Stimulated activated CD4-positive, alpha-beta T cell treated with anti-CD3 and anti-CD28 coated beads, Interleukin-15, amount 100 ng/mL, for 24 hours (primary cell): ENCODE measurements at places on chromosomes 16 and 17.

DNA sequence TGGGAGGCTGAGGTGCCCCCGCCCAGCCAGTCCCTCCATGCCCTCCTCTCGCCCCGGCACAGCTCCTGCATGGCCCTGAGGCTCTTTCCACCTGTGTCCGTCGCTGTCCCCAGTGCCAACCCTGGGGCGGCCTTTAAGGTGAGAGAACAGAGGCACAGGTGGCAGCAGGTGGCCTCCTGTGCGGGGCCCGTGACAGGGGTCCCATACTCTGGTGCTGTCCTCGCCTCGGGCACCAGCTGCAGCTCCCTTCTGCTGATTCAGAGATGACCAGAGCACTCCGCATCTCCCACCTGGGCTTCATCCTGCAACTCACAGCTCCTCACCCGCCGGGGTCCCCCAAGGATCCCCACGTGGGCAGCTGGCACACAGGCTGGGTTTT, 8.0 kb downstream of the PRSS27 start:
- DNase-seq = no peak

GRCh38 chr16:2857451-2858244, at the start of gene PRSS22:
TSS of gene PRSS22 (minus strand) at chr16:2858170. CDS start at chr16:2858104, 66 bp downstream.
- DNase-seq = no peak

DNA sequence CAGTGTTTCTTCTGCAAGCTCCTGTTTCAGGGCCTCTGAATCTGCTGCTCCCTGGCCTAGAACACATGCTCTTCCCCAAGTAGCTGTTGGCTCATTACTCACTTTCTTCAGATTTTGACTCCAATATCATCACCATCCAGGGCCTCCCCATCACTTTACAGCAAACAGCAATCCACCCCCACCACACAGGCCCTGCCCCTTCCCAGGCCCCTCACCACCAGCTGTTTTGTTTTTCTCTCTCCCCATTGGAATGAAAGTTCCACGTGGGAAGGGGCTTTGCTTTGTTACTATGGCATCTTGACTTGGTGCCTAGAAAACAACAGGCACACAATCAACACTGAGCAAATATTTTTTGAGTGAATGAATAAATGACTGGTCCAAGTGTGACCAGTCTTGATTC, 4.0 kb downstream of the TMEM170A start:
- DNase-seq = no peak

- no peak for DNase-seq
These were observed 126.9 kb upstream of the WSCD1 start for GRCh38 chr17:5943232-5943631.

- DNase-seq = no peak
These were observed 2.0 kb upstream of the SLC43A2 start for GRCh38 chr17:1630662-1631061.

DNA sequence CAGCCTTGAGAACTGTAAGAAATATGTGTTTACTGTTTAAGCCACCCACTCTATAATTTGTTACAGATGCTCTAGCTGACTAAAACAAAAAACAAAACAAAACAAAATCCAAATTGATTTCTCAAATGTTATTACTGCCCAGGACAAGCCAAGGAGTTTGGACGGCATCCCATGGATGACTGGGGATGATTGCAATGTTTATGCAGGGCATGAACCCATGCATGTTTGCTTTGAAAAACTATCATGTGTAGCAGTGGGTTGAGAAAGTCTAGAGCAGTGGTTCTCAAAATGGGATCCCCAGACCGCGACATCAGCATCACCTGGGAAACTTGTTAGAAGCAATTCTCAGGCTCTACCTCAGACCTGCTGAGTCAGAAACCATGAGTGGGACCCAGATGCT, 223.2 kb upstream of the PSMD7 start:
- no peak for DNase-seq

DNA sequence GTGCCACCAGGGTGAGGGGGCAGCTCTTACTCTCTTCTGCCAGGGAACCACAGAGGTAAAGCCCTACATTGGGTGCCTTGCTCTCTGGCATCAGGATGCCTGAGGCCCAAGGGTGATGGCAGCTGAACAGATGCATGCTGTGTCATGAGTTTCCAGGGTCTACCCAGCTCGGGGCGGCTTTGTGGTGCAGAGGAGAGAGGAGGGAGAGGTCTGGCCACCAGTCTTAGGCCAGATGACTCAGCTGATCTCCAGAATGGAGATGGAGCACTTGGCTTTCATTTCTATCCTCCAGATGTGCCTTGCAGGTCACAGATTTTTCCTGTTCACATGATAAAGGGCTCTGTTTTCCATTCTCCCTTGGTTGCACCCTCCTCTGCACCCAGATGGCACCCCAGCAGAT, 23.6 kb upstream of the USP22 start:
- no peak for DNase-seq

- no peak for DNase-seq
These were observed 1.9 kb upstream of the UNC13D start for GRCh38 chr17:75845933-75846691.

DNA sequence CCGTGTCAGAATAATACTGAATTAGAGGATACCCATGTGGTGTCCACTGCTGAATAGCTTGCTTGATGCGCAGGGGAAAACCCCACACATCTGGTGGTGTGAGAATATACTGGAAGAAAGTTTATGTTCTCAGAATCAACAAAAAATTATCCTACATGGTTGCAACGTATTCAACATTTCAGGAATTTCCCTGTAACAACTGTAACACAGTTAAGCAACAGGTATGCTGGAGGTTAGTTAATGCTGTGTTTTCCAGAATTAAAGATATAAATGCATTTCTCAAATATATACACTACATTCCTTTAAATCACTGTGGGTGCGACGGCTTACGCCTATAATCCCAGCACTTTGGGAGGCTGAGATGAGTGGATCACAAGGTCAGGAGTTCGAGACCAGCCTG, 5.4 kb downstream of the CNOT1 start:
- no peak for DNase-seq

DNA sequence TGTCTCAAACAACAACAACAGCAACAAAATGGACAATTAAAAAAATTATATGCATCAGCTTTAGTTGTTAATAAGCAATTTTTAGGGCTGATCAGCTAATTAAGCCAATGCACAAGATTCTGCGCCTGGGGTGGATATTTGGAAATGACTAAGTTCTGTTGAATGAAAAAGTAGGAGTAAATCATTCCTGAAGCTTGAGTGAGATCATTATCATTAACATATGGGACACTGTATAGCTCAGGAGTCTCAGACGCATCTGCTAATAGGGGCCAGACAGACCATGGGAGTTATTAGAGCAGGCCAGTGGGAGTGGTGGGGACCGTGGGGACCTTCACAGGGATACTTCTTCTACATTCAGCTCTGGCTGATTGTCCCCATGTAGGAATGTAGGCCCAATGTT, 22.8 kb downstream of the IRX5 start:
- DNase-seq = no peak

DNA sequence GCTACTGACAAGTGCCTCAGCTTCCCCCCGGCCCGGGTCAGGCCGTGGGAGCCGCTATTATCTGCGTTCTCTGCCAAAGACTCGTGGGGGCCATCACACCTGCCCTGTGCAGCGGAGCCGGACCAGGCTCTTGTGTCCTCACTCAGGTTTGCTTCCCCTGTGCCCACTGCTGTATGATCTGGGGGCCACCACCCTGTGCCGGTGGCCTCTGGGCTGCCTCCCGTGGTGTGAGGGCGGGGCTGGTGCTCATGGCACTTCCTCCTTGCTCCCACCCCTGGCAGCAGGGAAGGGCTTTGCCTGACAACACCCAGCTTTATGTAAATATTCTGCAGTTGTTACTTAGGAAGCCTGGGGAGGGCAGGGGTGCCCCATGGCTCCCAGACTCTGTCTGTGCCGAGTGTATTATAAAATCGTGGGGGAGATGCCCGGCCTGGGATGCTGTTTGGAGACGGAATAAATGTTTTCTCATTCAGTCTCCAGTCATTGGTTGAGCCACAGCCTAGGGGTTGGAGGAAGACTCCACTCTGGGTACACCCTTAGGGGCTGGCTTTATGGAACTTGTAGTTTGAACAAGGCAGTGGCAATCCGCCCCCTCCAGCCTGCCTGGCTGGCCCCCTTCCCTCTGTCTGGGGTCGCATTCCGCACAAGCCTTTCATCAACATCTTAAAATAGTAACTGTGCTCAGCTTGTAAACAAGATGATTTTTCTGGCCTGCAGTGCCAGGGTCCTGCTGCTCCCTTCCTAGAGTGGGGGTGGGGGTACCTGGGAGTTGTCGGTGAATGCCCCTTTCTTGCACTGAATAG, 4.1 kb downstream of the SYNGR2 start:
- DNase-seq = no peak

GRCh38 chr16:64990101-64990500, 131.8 kb downstream of the CDH11 start:
- DNase-seq = no peak

DNA sequence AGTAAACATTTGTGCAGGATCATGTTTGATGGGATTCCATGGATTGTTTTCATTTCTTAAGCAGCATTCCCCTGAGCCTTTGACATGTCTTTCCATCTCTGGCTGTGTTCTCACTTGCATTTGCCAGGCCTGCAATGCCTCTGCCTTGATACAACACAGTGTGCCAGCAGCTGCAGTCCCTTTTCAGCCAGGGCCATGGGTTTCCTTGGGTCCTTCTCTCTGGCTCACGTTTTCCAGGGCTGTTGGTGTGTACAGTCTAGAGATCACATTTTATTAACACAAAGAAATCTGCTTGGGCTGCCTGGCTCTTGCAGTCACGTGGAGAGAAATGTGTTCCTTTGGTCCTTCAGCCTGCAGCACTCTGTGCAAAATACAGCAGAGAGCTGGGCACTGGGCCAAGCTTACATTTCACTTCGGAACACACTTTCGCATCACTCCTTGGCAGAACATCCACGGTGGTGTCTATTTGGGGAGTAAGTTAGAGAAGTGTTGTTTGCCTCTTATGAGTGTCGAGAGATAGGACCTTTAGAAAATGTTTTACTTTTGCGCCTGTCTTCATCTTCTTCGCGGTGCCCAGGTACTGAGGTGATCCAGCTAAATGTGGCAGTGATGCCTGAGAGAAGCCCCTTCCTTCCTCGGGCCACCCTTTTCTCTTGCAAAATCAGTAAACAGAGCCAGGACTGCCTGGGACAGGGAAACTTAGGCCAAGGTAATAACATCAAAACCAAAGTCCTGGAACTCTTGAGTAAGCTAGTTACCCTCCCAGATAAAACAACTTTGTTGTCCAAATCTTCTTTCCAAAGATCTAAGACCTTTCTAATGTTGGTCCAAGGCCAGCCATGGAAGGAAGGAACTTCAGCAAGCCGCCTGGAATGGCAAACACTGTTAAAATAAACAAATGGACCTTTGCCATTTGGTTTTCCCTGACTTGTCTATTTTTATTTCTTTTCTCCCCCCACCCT, 20.9 kb downstream of the HLF start:
- no peak for DNase-seq

DNA sequence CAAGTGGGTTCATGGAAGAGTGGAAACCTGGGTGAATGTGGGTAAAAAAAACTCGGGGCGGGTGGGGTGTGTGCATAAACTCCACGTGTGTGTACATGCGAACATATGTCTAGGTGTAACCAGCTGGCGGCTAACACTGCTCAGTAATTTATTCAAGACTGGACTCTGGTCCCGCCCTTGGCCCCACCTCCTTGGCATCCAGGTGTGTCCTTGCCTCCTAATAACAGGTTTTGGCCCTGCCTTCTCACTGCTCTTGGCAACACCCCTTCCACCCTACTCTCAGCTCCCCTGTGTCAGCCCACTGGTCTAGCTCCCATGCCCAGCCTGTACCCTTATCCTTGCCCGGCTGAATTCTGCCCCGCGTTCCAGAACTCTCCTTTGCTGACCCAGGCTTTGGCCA, 8.3 kb downstream of the FLII start:
- DNase-seq = no peak

DNA sequence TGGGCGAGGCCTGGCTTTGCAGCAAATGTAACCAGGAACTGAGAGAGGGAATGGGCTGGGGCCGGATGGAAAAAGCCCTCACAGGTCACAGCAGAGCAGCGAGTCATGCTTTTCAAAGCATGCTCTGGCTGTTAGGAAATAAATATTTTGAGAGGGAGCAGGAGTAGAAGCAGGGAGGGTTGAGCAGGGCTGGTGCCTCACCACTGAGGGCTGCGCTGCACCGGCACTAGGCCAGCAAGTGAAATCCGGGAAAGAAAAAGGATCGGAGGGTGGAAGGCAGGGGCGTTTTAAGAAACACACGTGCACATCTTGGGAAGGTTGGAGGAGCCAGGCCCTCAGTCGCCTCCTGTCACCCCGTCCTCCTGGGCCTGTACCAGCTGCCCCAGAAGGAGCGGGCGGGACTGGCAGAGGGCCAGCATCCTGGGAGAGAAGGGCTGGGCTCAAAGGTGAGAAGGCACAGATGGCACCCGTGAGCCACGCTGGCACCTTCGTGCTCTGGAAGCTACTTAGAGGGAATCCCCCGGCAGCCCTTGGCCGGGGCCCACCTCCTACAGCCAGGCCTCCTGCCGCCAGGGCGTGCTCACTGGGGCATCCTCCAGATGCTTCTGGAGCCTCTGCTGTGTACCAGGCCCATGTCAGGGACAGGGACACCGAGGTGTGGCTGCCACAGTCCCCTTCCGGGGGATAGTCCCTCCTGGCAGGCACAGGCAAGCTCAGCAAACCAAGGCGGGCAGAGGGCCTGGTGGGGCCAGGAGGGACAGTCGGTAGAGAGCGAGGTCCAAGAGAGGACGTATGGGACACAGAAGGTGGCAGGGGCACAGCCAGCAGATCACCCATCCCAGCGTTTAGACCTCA, 71.5 kb upstream of the PLCG2 start:
- no peak for DNase-seq
